ENCODE measurements at places on chromosomes 3 and 15.
A peak's percentile ranks its signal among the peaks of the same experiment; 100 is the strongest.

GRCh38 chr3:46942076-46942475 lies 34.5 kb downstream of the CCDC12 start:
- DNase-seq = no peak

- DNase-seq = no peak
Measured at GRCh38 chr15:51181905-51182304, 87.2 kb upstream of the TNFAIP8L3 start.

- no peak for DNase-seq
Measured at GRCh38 chr3:178137206-178137605, 399.0 kb upstream of the KCNMB2 start.

DNA sequence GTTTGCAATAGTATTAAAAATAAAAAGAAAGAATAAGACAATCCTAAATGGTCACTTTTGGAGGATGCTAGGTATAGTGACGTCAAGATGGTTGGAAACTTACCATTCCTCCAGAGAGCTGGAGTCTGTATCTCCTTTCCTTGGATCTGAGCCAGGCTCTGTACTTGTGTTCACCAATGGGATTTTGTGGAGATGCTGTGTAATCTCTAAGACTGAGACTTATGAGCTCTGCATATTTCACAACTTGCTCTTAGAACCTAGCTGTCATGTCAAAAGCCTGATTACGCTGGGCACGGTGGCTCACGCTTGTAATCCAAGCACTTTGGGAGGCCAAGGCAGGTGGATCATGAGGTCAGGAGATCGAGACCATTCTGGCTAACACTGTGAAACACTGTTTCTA lies 126.8 kb upstream of the CLSTN2 start:
- no peak for DNase-seq

GRCh38 chr3:194554473-194555123 lies 67.8 kb upstream of the ATP13A3 start:
- DNase-seq = no peak

- no peak for DNase-seq
Measured at GRCh38 chr3:127486321-127486944, 104.1 kb downstream of the TPRA1 start.

DNA sequence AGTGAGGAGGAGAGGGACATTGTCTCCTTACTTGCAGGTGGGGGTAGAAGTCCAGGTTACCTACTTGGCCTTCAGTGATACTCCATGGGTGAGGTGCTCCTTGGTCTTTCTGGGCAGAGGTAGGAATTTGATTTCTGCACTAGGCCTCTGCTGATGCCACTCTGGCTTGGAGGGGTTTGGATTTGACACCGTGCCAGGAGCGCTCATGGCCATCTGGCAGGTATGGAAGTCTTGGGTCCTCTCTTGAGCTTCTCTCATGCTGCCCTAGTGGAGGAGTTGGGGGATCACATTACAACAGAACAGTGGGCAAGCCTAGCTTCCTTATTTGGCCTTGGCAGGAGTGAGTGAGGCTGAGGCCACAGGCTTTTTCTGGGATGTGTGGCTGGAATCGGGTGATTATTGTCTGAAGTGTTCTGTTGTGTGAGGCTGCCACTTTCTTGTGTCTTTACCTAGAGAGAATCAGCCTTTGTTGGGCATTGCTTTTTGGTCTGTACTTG lies 525.0 kb downstream of the GABRG3 start:
- DNase-seq = no peak

GRCh38 chr3:77392181-77392580 lies 352.3 kb downstream of the ROBO2 start:
- no peak for DNase-seq

GRCh38 chr3:52231502-52232278 lies 6.2 kb upstream of the TLR9 start:
- DNase-seq = peak; percentile 83

DNA sequence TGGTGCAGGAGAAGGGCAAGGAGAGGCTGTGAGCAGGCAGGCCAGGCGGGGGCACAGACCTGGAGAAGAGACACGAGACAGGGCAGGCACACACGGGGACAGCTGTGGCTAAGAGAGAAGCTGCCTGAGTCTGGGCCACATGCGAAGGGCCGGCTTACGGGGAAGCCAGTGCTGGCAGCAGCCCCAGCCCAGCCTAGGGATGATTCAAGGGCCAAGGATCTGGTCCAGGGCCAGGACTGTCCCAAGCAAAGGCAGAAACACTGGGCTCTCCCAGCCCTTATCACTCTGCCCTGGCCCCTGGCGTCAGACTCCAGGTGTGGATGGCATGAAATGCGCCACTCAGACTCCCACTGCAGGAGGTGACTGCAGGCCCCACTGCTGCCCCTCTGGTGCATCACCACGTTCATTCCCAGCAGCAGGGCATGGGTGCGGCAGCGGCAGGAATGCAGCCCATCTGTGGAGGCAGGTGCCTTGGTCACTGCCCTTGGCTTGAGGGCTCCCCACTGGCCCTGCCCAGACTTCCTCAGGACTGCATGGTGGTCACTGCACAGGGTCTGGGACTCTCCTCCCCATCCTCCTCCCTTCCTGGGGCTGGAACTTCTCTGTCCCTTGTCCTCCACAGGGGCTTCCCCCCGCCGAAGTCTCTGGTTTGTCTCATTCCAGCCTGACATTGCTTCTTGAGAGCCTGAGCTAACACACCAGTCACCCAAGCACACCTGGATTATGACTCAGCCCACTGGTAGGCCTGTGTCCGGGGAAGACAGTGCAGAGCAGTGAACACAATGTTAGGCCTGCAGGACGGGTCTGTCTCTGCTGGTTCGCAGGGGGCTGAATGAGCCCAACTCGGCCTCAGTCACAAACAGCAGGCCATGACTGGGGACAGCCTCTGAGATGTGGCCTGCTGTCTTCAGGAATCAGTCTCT lies 69.3 kb downstream of the TBC1D2B start:
- DNase-seq = no peak

DNA sequence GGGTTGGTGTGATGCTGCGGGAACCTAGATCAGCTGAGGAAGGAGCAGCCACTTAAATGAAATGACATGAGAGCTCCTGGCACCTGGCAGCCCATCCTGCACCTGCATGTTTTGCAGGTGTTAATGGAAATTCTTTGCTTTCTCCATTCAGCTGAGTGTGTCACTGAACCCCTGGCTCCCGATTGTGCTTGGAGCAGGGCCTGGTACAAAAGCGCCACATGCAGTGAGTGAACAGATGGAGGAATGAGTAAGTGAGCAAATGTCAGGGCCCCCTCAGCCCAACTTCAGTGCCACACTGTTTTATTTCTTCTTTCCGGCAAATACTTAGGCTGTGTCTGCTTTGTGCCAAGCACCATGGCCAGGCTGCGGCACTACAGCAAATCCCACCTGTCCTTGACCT lies 132.2 kb downstream of the ASB7 start:
- no peak for DNase-seq

DNA sequence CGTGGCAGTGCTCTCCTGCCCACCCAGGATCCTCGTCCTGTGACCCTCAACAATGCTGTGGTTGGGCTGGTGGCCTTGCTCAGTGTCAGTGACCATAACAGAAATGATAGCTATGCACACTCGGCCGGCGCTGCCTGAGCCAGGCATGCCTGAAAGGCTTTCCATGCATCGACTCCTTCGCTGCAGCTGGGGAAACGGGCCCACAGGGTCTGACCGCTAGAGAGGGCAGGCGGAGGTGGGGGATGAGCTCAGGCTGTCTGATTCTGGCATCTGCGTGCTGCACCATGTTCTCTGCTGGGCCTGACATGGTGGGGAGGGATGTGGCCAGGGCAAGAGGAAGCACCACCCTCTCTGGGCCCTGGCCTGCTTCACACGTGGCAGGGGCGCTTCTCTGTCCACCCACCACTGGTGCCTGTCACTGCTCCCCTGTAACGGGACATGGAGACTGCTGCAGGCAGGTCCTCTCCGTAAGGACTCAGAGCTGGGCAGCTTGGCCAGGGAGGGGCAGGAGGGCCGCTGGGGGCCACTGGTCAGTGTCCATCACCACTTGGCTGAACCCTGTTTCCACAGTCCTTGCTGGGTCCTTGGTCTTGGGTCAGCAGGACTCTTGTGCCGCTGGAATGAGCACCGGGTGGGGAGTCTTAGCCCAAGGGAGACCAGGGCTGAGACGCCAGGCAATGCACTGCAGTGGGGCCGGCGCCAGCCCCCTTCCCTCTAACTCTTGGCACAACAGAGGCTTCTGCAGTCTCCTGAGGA lies 64.1 kb upstream of the RPL32 start:
- no peak for DNase-seq

- no peak for DNase-seq
Measured at GRCh38 chr3:13133471-13133981, 60.3 kb upstream of the IQSEC1 start.

- peak; percentile 84 for DNase-seq
Measured at GRCh38 chr15:90259524-90259923, 5.9 kb upstream of the NGRN start.

DNA sequence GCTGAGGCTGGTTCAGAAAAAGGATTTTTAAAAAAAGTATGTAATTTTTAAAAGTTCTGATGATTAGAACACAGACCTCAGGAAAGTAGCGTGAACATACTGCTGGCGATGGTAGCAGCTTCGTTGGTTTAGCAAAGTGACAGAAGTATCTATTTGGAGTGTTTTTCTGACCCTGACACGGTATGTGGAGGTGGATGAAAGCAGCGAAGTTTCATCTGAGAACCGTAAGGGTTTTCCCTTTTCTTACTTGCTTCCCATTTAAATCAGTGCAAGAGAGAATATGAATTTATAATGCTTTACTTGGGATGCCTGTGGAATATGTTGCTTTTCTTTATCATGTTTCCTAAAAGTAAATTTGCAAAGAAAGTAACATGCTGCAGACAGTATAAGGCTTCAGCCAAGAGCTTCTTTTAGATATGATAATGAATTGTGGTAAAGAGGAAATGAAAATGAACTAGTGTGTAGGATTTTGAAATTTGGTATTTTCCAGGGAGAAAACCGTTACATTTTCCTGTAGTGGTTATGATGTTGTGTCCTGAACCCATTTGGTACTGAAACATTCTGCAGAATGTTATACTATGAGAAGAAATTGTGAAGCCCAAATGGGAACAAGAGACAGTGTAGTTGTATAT lies 3.9 kb downstream of the CHST2 start:
- peak; percentile 50 for DNase-seq

DNA sequence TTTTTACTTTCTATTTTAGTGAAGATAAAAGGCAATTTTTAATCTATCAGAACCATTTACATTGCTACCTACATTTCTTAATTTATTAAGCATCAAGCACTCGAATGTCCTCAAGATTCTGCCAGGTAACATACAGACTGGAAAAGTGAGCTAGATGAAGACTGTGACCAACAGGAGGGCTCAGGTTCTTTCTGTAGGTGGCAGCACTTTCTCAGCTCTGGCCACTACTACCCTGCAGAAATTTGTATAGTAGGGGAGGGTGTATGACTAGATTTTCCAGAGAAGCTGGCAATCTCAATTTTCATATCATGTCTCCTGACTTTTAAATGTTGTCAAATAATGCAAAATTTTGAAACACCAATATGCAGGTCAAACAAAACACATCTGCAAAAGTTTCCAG lies 165.0 kb upstream of the SUCLG2 start:
- no peak for DNase-seq

DNA sequence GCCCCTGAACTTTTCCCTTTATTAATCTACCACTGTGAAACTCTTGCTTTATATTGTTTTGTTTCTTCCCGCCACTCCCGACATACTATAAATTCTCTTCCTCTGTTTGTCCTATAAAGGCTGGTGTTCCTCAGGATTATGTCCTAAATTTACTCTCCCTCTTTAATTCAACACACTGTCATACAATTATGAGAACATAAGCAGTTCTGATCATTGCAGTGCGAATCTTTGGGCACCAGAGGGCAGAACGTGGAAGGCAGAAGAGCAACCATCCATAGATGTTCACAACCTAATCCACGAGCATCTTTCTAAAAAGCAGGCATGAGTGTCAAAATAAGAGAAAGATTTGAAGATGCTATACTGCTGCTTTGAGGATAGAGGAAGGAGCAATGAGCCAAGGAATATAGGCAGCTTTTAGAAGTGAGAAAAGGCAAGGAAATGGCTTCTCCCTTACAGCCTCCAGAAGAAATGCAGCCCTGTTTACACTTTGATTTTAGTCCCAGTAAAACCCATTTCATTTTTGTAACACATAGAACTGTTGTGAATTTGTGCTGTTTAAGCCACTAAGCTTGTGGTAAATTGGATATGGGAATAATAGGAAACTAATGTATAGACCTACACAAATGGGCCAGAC lies 179.4 kb downstream of the GBE1 start:
- peak; percentile 56 for DNase-seq

DNA sequence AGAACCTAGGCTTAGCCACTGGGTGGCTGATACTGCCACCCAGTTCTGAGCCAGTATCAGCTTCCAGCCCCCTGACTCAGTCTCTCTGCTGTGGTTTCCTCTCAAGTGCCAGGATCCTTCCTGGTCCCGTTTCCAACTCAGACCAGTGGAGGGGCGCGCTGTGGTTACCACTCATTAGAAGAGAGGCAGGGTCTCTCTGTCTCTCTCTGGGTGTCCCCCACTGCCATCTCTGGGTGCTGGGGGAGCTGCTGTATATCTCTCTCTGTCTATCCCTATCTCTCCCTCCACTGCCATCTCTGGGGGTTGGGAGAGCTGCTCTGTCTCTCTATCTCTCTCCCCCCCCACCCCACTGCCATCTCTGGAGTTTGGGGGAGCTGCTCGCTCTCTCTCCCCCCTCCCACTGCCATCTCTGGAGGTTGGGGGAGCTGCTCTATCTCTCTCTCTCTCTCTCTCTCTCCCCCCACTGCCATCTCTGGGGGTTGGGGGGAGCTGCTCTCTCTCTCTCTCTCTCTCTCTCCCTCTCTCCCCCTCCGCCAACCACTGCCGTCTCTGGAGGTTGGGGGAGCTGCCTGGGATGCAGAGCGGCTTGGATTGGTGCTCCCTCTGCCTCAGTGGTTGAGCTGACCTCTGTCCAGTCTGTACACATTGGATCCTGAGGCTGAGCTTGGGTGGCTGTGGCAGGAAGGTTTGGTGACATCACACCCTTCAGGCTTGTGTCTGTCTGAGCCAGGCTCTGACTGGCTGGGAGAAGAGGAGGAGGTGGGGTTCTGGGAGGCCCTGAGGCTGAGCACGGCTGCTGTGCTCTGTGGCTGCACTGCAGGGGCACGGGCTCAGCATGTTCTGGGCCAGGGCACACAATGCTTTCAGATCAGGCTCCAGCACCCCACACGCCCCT lies 98.9 kb downstream of the APBA2 start:
- DNase-seq = no peak

- no peak for DNase-seq
Measured at GRCh38 chr3:32078085-32078634, 28.3 kb upstream of the GPD1L start.

GRCh38 chr15:88394553-88395145 lies 72.5 kb downstream of the MRPL46 start:
- no peak for DNase-seq

- no peak for DNase-seq
Measured at GRCh38 chr3:27059489-27059888, 309.7 kb downstream of the NEK10 start.

Measured in GM12865 (cell line).